CD4-positive, alpha-beta memory T cell (primary cell): ENCODE measurements at places on chromosomes 1 and 21. TPM values are rescaled to one million over a fixed set of nuclear protein-coding genes. Genes with fewer than 3 reads are reported as not detected.

The RPTN gene
- not detected for total RNA-seq

The PRAMEF10 gene
- total RNA-seq, result not detected

The CHRNB2 gene
- total RNA-seq, result not detected

The ADAMTS4 gene
- 2.4 TPM for total RNA-seq

The HES5 gene
- not detected for total RNA-seq

The FCGR3B gene
- total RNA-seq, result not detected

The TSSK3 gene
- 3.5 TPM for total RNA-seq

The OPRD1 gene
- total RNA-seq, result not detected

The OR2M3 gene
- not detected for total RNA-seq

The GPX7 gene
- total RNA-seq, result 27.5 TPM

The MANEAL gene
- 1.9 TPM for total RNA-seq

The DAB1 gene
- total RNA-seq, result 1.5 TPM

The ZP4 gene
- not detected for total RNA-seq

The LZIC gene
- 34.0 TPM for total RNA-seq

The DENND1B gene
- total RNA-seq, result 25.5 TPM

The KCTD3 gene
- total RNA-seq, result 2.5 TPM

The SPRR2B gene
- total RNA-seq, result not detected

The MX2 gene
- total RNA-seq, result 107 TPM

The PPIE gene
- 69.4 TPM for total RNA-seq

The AGO3 gene
- 47.3 TPM for total RNA-seq

The HP1BP3 gene
- 352 TPM for total RNA-seq

The C1QTNF12 gene
- 2.4 TPM for total RNA-seq

The CAP1 gene
- 285 TPM for total RNA-seq

The HES3 gene
- total RNA-seq, result not detected

The F11R gene
- 19.3 TPM for total RNA-seq

The SPRR5 gene
- total RNA-seq, result not detected

The PTGS2 gene
- total RNA-seq, result not detected

The HPDL gene
- total RNA-seq, result 0.32 TPM

The S100A8 gene
- not detected for total RNA-seq

The THEM5 gene
- total RNA-seq, result not detected

The OR10R2 gene
- total RNA-seq, result not detected

The IL20 gene
- total RNA-seq, result not detected

The MROH9 gene
- not detected for total RNA-seq

The AMY2B gene
- total RNA-seq, result 60.7 TPM

The LDLRAP1 gene
- total RNA-seq, result 201 TPM

The RNF187 gene
- total RNA-seq, result 73.4 TPM

The PCAT6 gene
- total RNA-seq, result not detected
